ENCODE measurements at places on chromosomes 1 and 21. TPM values are rescaled to one million over a fixed set of nuclear protein-coding genes. Genes with fewer than 3 reads are reported as not detected.

Gene GJA5
- total RNA-seq, result not detected

Gene CLDN14
- not detected for total RNA-seq

Gene BTF3L4
- total RNA-seq, result 57.3 TPM

Gene SELE
- total RNA-seq, result not detected

Gene CASQ1
- not detected for total RNA-seq

Gene NHLH1
- 0.14 TPM for total RNA-seq
